ENCODE measurements at places on chromosomes 11 and 22. TPM values are rescaled to one million over a fixed set of nuclear protein-coding genes. Genes with fewer than 3 reads are reported as not detected.
A peak's percentile ranks its signal among the peaks of the same experiment; 100 is the strongest.

Gene CACNA1I
- total RNA-seq: not detected

Gene MS4A6A
- total RNA-seq: 0.22 TPM

- no peak for DNase-seq
- no peaks in the 10 kb centered on the region for H3K36me3 ChIP-seq
- H3K27me3 ChIP-seq: no peaks in the 10 kb centered on the region
- no peak overlapping the region for H3K27ac ChIP-seq
- no peaks in the 10 kb centered on the region for H3K4me1 ChIP-seq
Measured at GRCh38 chr11:134642206-134642605, 230.2 kb upstream of the B3GAT1 start.

GRCh38 chr11:9138133-9138453, 46.7 kb upstream of the SCUBE2 start:
- no peak overlapping the region for H3K4me3 ChIP-seq
- H3K27me3 ChIP-seq: no peaks in the 10 kb centered on the region
- H3K4me1 ChIP-seq: peaks cover 3% of the 10 kb centered on the region
- no peak overlapping the region for H3K27ac ChIP-seq
- DNase-seq: no peak

- H3K4me1 ChIP-seq: no peaks in the 10 kb centered on the region
- no peak overlapping the region for H3K27ac ChIP-seq
- no peaks in the 10 kb centered on the region for H3K27me3 ChIP-seq
Measured at GRCh38 chr11:103946793-103947545, 89.5 kb upstream of the DDI1 start.

DNA sequence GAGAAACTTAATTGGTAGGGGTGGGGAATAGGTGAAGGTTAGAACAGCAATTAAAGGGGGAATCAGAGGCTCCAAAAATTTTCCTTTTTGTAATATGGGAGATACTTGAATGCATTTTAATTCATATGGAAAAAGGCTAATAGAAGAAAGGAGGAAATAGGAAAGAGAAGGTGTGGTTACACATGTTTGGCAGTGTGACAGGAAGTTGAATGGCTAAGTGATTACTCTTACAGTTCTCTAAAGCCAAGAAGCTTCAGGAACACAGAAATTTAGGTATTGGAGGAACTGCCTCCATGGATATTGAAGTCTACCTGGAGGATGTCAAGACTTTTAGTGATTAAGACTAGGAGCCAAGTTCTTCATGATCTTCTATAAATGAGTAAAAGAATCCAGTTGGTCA, 6.3 kb downstream of the NXPE2 start:
- H3K4me3 ChIP-seq: no peak overlapping the region
- H3K36me3 ChIP-seq: no peaks in the 10 kb centered on the region
- no peak for DNase-seq
- H3K4me1 ChIP-seq: no peaks in the 10 kb centered on the region

DNA sequence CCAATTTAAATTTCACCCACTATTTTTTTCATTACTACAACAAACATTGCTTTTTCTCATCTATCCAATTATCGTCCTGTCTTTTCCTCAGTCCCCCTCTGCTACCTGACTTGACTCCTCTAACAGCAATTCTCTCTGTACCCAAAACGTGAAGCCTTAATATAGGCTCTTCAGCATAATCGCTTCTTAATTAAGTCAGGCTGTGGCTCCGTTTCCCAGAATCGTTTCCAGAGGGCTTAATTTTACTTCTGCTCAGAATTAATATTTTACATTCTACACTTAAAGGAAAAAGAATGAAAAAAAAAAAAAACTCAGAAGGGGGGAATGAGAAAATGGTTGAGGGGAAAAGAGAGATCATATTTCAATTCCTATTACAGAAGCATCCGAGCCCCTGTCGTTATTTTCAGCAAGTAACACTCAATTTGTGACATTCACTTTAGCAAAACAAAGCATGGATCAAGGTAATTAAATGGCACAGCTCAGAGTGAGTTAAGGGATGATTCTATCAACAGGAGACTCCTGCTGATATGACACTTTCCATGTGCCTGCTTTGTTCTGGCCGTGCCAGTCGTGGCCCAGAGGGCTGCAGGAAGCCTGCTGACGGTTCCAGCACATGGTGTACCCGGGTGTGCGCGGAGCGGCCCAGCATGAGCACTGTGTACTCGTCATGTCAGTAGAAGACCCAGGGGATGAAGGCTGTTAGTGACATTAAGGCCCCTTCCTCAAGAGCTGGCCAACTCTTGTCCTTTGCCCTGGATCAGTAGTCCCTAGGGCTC, 272.5 kb downstream of the NTM start:
- DNase-seq: no peak
- no peaks in the 10 kb centered on the region for H3K4me1 ChIP-seq
- H3K4me3 ChIP-seq: no peak overlapping the region

- no peak overlapping the region for H3K27ac ChIP-seq
- peaks cover 71% of the 10 kb centered on the region for H3K36me3 ChIP-seq
- no peak for DNase-seq
- peaks cover 9% of the 10 kb centered on the region for H3K4me1 ChIP-seq
- H3K27me3 ChIP-seq: peaks cover 3% of the 10 kb centered on the region
Measured at GRCh38 chr22:46376908-46377524, 41.5 kb downstream of the TRMU start.

- H3K36me3 ChIP-seq: no peaks in the 10 kb centered on the region
- no peak for DNase-seq
- H3K4me1 ChIP-seq: peaks cover 26% of the 10 kb centered on the region
- no peaks in the 10 kb centered on the region for H3K27me3 ChIP-seq
Measured at GRCh38 chr11:117900720-117901440, 24.4 kb upstream of the FXYD6 start.

DNA sequence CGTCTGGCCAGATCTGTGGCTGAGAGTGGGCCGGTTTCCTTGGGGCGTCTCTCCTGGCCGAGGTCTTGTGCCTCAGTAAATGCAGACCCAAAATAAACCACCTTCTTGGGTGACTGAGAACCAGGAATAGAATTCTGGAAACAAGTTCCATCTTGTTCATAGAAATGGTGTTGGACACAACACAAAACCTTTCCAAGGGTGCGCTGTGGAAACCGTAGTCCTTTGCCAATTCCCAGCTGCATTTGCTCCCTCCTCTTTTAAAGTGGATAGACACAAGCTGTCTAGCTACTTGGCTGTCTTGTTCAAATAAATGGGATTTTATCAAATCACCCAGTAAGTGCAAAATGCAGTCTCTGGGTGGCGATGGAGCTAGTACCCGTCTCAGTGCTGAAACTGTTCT, 300.2 kb downstream of the SHANK2 start:
- DNase-seq: no peak

DNA sequence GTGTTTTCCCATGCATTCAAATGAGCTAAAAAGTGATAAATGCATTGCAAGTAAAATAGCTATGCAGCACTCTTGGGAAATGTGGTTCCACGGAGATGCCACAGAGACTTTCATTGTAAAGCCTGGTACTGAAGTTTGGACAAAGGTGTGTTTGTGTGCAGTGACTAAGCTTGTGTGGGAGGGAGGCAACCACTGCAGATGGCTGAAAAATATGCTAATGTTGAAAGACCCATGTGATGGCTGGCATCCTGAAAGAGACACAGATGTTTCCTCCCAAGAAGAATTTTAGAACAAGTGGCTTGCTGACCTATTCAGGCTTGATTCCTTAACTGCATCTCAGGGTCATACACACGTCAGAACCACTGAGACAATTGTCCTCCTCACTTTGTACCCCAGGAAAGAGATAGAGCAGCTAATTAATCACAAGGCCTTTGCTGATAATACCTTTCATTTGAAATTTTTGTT, 73.8 kb downstream of the FAM76B start:
- H3K4me3 ChIP-seq: peak overlapping the region; percentile 75
- peaks cover 92% of the 10 kb centered on the region for H3K4me1 ChIP-seq
- no peaks in the 10 kb centered on the region for H3K27me3 ChIP-seq
- peak overlapping the region; percentile 95 for H3K27ac ChIP-seq
- peak; percentile 39 for DNase-seq

DNA sequence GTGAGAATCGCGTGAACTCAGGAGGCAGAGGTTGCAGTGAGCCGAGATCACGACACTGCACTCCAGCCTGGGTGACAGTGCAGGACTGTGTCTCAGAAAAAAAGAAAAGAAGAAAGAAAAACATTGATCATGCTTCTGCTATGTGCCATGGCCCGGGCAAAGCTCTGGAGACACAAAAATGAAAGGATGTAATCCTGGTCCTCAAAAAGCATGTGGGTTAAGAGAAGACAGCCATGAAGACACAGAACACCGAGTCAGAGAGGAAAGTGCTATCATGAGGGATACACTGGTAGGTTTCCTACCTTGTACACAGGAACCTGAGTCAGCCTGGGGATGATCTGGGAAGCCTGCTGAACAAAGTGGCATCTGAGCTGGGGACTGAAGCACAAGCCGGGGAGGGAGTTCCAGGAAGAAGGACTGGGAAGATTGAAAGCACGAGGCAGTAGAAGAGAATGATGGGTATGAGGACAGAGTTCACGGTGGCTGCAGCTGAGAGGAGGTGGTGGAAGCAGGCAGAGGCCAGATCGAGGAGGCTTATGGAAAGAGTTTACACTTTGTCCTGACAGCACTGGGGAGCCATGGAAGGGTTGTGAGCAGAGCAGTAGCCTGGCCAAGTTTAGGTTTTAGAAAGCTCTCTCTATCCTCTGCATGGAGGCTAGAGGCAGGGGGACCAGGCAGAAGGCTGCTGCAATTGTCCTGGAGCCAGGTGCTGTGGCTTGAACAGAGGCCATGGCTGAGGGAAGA, 9.9 kb upstream of the MAFF start:
- no peak for DNase-seq
- no peaks in the 10 kb centered on the region for H3K36me3 ChIP-seq
- H3K4me3 ChIP-seq: no peak overlapping the region
- no peak overlapping the region for H3K27ac ChIP-seq

DNA sequence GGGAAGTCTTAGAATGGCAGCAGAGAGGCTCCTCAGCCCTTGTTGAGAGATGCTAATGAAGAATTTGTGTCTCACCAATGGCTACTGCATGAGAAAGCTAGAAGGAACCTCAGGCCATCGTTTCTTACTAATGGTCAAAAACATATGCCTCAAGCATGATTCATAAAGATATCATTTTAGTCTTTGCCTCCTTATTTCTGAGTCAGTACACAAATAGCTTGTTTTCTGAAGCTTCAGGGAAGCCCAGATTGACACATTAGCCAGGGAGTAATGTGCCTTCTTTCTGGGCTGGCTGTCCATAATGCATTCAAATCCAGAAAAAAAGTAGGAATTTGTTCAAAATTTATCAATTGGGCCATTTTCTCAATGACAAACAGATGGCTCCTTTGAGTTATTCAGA, 169.4 kb upstream of the ZBED5 start:
- H3K36me3 ChIP-seq: no peaks in the 10 kb centered on the region
- H3K27me3 ChIP-seq: peaks cover 8% of the 10 kb centered on the region
- no peak overlapping the region for H3K27ac ChIP-seq
- H3K4me3 ChIP-seq: no peak overlapping the region
